ENCODE measurements at places on chromosomes 5 and 9.

GRCh38 chr9:132498531-132499210 lies 83.7 kb upstream of the BARHL1 start:
- no peak for DNase-seq

GRCh38 chr9:108374626-108375025 lies 481.2 kb downstream of the ACTL7B start:
- no peak for DNase-seq

- DNase-seq, result no peak
Measured at GRCh38 chr9:126752881-126753670, 51.8 kb upstream of the ZBTB43 start.

DNA sequence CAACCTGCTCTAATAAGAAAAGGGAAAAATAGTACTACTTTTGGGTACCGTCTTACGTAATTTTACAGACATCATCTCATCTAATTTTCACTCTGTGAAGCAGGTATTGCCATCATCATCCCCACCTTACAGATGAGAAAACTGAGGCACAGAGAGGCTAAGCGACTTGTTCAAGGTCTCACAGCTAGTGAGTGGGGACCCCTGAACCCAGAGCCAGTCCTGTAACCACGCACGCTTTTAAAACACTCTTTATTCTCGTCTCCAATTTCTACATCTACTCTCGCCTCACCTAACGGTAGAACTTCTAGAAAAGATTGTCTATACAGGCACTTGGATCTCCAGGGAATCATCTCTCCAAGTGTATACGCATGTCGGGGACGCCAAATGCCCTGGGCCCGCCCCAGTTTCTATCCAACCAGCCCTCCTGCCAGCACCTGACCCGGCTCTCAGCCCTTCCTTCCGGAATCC lies 1.5 kb upstream of the TRAF1 start:
- DNase-seq, result no peak

DNA sequence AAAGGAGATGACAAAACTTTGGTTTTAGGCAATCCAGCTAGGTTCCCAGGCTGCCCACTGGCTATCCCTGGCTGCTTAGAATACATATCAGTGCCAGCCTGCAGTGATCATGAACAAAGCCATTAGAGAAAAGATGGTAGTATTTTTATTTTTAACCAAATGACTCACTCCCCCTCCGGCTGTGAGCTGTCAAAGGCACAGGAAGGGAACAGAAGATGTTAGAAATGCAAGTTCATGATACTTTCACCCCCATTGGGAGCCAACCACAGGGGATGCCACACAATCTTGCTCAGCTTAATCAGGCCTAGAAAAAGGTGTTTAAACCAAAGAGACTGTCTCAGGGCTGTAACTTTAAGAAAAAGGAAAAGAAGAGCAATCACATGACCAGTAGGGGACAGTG lies 70.3 kb upstream of the ASTN2 start:
- DNase-seq, result no peak

GRCh38 chr9:79382458-79382857 lies 189.3 kb upstream of the TLE4 start:
- DNase-seq, result no peak

DNA sequence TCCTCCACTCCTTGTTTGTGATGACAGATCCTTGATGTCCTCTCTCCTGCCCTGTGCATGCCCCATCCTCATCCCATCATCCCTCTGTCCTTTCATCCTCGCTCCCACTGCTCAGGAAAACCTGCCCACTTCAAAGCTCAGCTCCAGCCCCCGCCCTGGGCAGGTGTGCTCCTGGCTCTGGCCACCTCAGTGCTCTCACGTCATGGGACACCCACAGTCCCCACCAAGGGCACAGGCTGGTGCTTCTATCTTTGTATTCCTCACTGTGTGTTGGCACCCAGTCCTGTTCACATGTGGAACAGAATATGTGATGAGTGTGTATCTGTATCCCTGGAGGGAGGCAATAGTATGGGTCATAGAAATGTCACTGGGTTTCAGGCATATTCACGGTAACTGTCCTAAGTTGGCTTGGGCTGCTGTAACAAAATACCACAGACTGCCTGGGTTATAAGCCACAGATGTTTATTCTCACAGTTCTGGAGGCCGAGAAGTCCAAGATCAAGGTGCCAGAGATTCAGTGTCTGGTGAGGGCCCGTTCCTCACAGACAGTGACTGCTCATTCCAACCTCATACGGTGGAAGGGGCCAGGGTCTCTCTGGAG lies 13.5 kb downstream of the GFPT2 start:
- DNase-seq, result no peak

DNA sequence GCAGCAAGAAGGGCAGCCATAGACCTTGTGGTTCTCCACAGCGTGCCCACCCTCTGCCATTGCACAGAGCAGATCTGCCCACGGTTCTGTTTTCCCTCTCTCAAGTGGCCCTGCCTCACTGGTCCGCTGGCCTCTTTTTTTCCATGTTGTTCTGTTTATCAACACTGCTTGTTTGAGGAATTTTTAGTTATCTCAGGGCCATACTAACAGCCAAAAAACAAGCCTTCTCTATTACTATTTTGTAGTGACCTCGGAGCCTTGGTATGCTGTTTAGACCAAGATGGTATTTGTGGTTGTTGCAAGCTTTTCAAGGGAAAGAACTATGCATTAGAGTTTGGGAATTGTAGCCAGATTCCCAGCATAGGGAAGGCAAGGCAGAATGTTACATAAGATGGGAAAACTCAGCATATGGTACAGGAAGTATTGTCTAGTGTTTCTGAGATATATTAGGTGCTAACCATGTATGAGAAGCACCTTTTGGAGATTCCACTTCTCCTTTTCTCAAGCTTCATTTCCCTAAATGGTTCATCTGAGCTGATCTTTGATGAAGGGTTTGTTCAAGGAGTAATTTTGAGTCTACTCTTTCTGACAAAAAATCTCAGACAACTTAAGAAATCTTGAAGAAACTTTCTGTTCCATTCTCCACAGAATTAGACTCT lies 54.3 kb downstream of the NUP214 start:
- DNase-seq, result peak; percentile 37

DNA sequence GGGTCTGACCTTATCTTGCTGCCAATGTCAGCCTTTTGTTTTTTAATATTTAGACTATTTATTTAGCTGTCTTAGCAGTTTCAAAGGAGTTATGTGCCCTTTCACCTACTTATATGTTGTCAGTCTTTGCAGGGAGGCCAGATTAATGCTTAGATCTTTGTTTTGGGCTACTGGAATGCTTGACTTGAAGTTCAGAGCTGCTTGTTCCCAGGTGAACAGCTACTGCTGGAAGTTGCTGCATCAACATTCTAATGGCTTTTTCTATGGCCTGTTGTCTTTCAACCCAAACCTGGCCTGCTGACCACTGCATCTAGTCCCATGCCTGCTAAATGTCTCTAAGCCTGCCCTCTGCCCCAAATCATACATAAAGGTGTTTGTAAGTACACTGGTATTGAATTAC lies 3.0 kb downstream of the SLC22A5 start:
- DNase-seq, result no peak

- DNase-seq, result peak; percentile 67
Measured at GRCh38 chr5:43017428-43017815, 22.7 kb downstream of the ANXA2R start.

GRCh38 chr5:117461403-117461802 lies 886.8 kb upstream of the SEMA6A start:
- DNase-seq, result no peak

GRCh38 chr9:133684121-133684935 lies 48.2 kb downstream of the DBH start:
- no peak for DNase-seq

- no peak for DNase-seq
Measured at GRCh38 chr5:120152472-120152871, 311.6 kb upstream of the PRR16 start.

- no peak for DNase-seq
Measured at GRCh38 chr5:16025681-16026080, 153.9 kb downstream of the MARCHF11 start.

- no peak for DNase-seq
Measured at GRCh38 chr9:97557606-97558095, 56.2 kb downstream of the TMOD1 start.

DNA sequence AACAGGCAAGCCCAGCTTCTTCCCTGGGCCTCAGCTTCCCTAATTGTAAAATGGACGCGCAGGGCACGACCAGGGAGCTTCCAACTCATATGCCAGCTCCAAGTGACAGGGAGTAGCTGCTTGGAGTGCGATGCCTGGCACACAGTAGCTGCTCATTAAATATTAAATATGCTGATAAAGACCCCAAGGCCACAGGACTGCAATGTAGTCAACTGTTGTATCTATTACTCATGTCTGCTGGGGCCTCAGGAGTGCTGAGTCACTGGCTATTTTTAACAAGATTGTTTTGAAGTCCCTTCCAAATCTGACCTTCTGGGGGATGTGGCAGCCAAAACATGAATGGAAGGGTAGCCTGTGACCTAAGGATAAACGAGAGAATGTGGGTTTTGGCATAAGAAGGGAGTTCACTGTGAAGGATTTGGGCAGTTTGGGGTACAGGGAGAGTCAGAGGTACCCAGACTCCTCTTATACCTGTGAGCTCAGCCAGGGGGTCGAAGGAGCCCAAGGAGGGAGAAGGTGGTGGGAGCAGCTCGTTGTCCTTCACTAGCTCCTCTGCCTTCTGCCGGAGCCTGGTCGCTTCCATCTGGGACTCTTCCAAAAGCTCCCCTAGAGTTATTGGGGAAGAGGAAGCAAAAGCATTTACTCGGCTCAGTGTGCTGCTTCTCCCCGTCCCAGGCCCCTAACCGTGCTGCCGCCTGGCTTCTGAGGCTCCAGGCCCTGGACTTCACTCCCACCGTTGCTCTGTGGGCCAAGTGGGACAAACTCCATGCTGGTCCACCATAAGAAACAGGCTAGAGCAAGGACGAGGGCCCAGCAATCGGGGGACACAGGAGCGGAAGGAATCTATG lies 17.5 kb downstream of the TNIP1 start:
- peak; percentile 58 for DNase-seq

- no peak for DNase-seq
Measured at GRCh38 chr5:39816156-39816845, 391.5 kb upstream of the DAB2 start.

GRCh38 chr5:32379421-32379820 lies 65.1 kb downstream of the ZFR start:
- no peak for DNase-seq

- DNase-seq, result peak; percentile 16
Measured at GRCh38 chr9:30280229-30280900, 2104.1 kb upstream of the ACO1 start.

DNA sequence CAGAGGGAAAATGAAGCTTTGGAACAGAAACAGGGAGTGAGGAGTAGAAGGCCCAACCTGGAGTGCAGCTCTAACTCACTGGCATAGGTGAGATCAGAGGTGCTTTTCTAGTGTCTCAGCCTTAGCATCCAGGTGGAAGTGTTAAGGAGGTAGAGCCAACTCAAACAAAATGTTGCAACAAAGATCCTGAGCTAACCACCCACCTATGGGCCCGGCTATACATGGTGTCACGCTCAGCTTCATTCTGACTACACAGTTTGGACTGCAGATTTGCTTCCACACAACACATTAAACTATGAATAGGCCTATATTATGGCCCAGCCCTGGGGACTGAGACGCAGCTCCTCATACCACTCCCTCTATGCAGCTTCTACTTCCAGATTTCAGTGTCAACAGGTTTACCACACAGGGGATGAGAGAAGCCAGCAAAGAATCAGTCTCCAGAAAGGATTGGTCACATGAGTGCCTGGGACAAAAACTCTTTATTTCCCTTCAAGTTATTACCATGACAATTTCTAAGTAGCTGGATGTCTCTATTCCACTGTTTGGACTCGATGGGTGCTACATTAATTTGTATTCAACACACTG lies 9.0 kb downstream of the C5orf63 start:
- DNase-seq, result no peak

GRCh38 chr5:5886812-5887486 lies 464.5 kb downstream of the ICE1 start:
- no peak for DNase-seq

GRCh38 chr5:37661227-37661920 lies 178.5 kb downstream of the GDNF start:
- DNase-seq, result peak; percentile 38

GRCh38 chr5:158378931-158379330 lies 520.0 kb upstream of the CLINT1 start:
- no peak for DNase-seq

GRCh38 chr5:87015901-87016300 lies 251.8 kb upstream of the RASA1 start:
- peak; percentile 70 for DNase-seq

- DNase-seq, result no peak
Measured at GRCh38 chr5:172418862-172419814, 35.2 kb downstream of the SH3PXD2B start.

DNA sequence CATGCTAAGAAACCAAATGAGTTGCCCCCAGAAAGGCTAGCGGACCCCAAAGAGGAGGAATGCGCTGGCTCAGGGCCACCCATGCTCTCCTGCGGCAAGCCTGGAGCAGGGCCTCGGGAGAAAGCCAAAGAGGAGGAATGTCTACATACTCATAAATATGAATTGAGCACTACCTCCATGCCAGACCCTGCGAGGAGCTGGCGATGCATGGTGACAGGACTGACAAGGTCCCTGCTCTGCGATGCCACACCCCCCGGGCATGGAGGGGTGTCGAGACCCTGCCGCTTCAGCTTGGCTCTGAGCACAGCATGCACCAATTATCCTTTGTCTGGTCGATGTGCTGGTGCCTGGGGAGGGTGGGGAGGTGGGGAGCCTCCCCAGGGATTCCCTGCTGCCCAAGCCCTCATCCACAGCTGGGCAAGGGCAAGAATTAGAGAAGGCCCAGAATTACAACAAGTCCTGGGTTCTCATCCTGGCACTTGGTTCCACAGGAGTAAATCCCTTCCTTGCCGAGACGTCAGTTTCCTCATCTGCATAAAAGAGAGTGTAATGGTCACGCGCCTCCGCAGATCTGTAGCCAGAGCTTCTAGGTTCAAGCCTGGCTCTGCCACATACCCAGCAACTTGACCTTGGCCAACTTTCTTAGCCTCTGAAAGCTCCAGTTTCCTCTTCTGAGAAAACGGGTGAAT lies 74.4 kb downstream of the FAM114A2 start:
- DNase-seq, result no peak

- DNase-seq, result no peak
Measured at GRCh38 chr5:3429962-3430361, 165.7 kb upstream of the IRX1 start.

DNA sequence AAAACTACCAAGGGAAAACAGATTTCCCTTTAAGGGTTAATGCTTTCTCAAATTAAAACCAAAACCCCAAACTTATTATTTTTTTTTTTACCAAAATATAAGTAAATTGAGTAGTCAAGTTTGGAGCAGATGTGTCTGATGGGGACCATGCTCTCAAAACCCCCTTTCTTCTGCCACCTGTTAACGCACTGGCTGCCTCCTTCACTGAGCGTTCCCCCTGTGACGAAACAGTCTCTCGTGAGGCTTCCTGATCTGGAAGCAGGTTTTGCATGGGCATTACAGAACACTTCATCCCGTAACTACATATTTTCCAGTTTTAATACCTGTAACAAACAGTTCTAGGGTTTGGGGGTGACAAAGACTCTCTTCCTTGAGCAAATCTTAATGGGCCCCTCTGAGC lies 59.4 kb downstream of the ANKH start:
- no peak for DNase-seq

GRCh38 chr9:89178830-89179539 lies 367 bp upstream of the SHC3 start:
- DNase-seq, result no peak

GRCh38 chr9:19375538-19375937 lies 4.5 kb downstream of the RPS6 start:
- no peak for DNase-seq

All from OCI-M1 (cell line).